Cardiac septum (tissue), 1 donor: ENCODE measurements at places on chromosomes 3 and 15. TPM values are rescaled to one million over a fixed set of nuclear protein-coding genes. Genes with fewer than 3 reads are reported as not detected.

DNA sequence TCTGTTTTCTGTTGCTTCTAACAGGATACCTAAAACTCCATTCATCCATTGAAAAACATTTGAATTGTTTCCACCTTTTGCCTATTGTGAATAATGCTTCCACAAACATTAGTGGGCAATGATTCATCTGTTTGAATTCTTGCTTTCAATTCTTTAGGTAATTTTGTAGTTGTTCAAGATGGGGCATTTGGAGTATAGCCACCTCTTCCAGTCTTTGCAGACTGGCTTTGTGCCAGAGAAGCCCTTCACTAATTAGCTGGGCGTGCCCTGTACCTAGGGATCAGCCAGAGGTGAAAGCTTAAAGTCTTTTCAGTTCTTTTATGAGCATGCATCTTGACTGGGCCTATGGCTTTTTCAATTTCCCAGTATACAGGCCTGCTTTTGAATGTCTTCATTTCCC lies 10.9 kb downstream of the RTP1 start:
- no peak for DNase-seq

GRCh38 chr3:140910860-140911259 lies 30.8 kb upstream of the SLC25A36 start:
- no peak for DNase-seq

DNA sequence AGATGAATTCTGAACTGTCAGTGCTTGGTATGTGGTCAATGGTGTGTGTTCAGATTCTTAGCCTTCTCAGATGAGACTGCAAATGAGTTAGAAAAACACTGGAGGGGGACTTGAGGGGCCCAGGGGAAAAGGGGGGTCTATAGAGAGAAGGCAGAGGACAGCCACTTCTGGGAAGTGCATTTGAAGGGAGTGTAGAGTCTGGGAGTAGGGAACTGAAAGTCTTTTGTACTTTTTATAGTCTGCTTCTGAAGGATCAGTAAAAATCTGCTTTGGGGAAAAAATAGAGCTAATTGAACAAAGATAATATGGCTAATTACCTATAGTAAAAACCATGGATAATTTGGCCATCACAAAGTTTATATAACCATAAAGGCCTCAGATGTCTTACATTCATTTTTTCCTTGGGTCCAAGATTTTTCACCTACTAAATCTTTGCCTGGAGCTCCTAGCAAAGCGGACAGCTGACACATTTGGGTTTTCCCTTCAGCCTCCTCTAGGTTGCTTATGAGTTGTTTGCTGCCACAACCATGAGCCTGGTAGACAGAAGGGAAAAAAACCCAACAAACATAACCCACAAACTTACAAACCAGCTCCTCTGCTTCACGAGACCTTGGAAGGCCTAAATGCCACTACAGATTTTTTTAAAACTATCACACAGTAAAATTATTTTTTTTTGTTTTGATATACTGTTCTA lies 48.8 kb downstream of the CD86 start:
- no peak for DNase-seq

- DNase-seq = no peak
Measured at GRCh38 chr3:104846270-104846669, 520.4 kb upstream of the ALCAM start.

- DNase-seq = no peak
Measured at GRCh38 chr3:11735638-11736037, 91.9 kb upstream of the VGLL4 start.

- DNase-seq = no peak
Measured at GRCh38 chr3:173529062-173529711, 131.6 kb downstream of the NLGN1 start.

GRCh38 chr3:177281292-177282118 lies 84.2 kb upstream of the TBL1XR1 start:
- DNase-seq = no peak

DNA sequence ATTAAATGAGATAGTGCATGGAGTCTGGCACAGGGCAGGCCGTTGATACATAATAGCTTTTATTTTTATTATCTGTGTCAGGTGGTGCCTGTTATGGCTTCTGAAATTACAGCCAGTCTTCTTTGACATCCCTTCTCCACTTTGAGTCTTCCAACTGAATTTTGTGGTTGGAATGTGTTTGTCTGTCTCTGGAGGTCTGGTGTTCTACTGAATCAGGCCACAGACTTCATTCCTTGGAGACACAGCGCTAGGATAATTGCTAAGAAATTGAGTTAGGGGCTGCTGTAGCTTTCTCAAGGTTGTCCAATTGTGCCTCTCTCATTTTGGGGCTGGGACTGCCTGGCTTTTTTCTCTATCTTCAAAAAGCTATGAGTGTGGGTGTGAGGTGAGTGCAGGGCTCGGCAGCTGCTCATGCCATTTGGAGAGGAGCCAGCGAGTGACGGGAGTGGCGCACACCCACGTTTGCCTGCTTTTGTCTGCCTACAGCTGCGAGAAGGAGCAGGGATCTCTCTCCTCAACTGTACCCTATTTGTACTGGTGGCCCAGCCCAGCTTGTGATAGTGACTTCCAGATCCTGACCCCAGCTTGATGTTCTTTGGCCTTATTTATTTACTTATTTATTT lies 49.8 kb upstream of the SYN2 start:
- no peak for DNase-seq

DNA sequence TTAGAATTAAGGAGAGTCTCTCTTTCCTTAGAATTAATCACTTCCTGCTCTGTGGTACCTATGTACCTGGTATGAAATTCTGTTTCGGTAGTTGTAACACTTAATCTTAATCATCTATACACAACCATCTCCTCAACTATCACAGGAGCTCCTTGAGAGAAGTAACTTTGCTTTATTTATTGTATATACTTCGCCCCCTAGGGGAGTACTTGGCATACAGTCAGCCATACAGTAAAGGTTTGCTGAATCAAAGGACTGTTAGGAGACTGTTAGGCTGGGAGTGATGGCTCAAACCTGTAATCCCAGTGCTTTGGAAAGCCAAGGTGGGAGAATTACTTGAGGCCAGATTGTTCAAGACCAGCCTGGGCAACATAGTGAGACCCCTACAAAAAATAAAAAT lies 44.7 kb downstream of the RORA start:
- no peak for DNase-seq

DNA sequence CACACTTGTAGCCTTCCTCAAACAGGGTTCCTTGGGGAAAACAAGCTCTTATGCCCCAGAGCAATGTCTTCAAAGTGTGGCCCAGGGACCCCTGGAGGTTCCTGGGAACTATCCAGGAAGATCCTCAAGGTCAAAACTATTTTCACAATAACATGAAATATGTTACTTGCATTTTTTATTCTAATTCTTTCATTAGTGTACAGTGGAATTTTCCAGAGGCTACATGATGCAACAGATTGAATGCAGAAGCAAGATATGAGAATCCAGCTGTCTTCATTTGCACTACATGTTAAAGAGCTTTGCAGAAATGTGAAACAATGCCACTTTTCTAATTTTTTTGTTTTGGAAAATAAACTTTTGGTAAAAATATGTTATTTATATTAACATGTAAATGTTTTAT lies 190.9 kb downstream of the SLC9A9 start:
- no peak for DNase-seq

DNA sequence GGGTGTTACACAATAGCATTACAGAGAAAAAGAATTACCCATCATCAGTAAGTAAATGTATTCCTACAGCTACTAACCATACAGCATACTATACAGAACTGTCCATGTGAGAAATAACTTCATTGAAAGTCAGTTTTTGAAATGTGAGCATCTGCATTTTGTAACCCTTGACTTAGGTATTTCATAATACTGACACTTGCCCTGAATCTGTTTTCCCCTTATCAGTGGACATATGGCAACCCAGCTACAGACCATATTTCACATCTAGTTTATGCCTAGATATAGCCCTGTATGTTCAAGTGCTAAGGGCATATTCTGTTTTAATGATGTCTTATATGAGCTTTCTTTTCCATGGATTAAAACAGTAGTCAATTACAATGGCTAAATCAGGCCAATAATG lies 297.6 kb downstream of the TBC1D5 start:
- no peak for DNase-seq

GRCh38 chr15:74808840-74809229 lies 3.8 kb upstream of the LMAN1L start:
- no peak for DNase-seq

- no peak for DNase-seq
Measured at GRCh38 chr15:68417897-68418296, 14.1 kb downstream of the ITGA11 start.

DNA sequence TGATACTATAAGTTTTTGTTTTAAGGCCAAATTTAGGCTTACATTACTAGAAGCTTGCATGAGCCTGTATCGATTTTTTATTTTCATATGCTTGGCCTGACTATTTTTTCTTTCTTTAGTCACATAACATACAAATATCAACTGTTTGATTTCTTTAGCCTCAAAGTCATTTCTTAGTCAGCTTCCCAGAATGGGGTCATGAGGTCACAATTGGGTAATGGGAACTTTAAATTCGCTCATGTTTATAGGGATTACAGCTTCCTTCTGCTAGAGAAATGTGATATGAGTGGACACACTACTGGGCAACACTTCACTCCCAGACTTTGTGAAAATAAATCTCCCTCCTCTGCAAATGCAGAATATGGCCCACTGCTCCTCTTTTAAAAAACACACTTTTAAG lies 9.1 kb upstream of the TIPARP start:
- DNase-seq = no peak

The RAF1 gene
- 118 TPM for total RNA-seq

The ASB14 gene
- total RNA-seq = 5.8 TPM

The ANKRD34C gene
- total RNA-seq = 0.78 TPM

The CEP19 gene
- 1.2 TPM for total RNA-seq

The CAND2 gene
- 62.6 TPM for total RNA-seq

The KNG1 gene
- total RNA-seq = not detected

The STRA6 gene
- total RNA-seq = 0.13 TPM
